ENCODE measurements at places on chromosomes 16 and 17.

GRCh38 chr17:63960006-63960405, 12.7 kb downstream of the SCN4A start:
- no peak for DNase-seq

- no peak for DNase-seq
Observed at GRCh38 chr17:18017958-18018357, 21.0 kb downstream of the ATPAF2 start.

GRCh38 chr16:3822366-3823045, 58.0 kb downstream of the CREBBP start:
- no peak for DNase-seq

DNA sequence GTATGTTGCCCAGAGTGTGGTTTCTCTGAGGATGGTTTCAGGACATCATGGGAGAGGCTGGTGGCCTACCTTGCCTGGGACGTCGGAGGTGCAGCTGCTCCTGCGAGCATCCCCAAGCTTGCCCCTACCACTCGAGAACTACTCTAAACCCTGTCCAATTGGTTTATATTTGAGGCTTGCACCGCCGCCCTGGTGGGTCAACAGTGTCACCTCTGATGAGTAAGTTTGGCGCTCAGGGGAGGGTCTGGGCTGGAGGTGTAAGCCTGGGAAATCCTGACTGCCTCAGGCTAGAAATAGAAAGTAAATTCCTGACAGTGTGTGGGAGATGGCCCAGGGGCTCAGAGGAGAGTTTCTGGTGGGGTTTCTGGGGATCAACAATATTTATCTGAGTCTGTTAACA, 48.2 kb downstream of the CCDC42 start:
- no peak for DNase-seq

DNA sequence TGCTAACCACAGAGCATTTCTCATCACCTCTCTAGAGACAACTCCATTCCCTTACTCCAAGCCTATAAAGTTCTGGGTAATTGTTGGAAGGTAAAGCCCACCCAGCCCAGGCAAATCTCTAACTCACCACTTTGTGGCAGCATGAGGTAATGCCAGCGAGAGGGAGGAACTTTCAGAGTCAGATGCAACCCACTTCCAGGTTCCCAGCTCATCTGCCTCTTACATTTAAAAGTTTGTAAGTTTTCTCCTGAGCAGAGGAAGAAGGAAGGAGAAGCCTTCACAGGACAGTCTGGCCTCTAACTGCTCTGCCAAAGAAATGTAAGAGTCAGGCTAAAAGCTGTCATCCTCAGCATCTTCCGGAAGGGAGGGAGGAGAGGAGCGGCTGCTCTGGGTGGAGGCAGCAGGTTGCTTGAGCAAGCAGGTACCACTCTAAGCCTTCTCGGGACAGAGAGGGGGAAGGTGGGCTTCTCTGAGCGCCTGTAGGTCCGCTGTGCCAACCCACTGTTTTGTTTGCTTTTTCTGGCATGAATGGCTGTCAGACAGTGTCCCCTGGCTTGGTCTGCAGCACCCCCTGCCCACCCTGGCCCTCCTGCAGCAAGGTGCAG, 1.0 kb downstream of the ZNF319 start:
- DNase-seq = no peak

DNA sequence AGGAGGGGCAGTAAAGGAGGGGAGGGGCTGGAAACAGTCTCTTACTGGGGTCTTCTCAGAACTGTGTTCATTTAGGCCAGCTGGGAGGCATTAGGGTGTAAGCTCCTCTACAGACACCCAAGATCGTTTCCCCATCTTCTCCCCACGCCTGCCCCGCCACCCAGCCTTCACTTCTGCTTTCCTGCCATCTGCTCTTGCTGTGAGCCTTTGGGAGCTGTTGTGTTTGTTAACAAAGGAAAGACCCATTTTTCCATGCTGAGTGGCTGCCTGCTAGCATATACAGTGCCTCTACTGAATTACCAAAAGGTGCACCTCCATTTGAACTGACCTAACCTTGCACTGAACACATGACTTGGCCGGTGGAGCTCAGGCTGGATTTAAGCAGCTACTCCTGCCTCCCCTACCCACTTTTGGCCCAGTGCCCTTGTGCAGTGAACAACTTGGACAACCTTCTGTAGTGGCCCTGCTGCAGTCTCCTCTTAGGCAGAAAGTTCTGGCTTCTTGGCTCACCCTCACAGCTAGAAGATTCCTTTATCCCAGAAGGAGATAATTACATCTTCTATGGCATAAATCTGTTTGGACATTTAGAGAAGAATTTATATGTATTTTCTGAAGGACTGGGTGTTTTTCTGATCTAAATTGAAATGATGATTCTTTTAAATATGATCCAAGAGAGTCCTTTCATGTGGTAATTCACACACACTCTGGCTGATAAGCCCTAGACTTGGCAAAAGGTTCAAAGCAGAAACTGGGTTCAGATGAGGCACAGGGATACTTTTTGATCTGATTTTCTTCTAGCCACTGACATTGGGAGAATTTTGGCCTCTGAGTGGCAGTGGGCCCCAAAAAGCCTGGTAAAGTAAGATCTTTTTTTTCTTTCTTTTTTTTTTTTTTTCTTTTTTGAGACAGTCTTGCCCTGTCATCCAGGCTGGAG, 81.9 kb upstream of the HNF1B start:
- no peak for DNase-seq

DNA sequence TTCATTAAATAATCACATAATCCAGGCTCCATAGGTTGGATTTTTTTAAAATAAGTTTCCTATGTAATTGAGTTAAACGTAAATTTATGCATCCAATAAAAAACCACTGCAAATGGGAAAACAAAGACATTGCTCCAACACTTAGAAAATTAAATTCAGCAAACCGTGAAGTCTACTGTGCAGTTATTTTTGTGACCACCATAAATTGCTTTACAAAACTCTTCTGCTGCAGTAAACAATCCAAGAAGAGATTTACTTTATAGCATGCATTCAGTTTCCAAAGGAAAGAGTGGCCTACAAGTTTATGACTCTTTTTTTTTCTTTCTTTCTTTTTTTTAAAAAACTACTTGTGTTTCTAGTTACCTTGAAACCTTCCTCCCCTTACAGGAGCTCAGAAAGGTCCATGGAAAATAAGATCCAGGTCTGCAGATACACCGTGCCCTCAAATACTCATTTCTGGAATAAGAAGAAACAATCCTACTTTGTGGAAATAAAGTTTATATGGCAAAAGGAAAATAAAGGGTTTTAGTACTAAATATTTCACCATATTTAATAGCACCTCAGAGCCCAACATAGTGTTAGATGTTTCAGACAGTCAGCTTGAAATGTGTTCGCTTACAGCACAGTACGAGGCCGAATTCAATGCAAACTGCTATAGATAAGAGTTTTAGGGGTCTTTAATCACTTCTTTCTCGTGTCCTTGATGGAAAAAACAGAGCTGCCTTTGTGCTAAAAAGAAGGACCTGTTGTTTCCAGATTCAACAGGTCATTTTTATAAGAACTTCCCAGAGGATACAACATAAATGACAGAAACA, 3.2 kb downstream of the HS3ST3A1 start:
- DNase-seq = no peak

Measured in globus pallidus (tissue), 1 donor.